Effector memory CD4-positive, alpha-beta T cell (primary cell): ENCODE measurements at places on chromosomes 2 and 18.

GRCh38 chr18:46274266-46274665, 170.1 kb downstream of the HAUS1 start:
- no peak for DNase-seq

- no peak for DNase-seq
These were observed 104.7 kb upstream of the NOSTRIN start for GRCh38 chr2:168697668-168698121.

DNA sequence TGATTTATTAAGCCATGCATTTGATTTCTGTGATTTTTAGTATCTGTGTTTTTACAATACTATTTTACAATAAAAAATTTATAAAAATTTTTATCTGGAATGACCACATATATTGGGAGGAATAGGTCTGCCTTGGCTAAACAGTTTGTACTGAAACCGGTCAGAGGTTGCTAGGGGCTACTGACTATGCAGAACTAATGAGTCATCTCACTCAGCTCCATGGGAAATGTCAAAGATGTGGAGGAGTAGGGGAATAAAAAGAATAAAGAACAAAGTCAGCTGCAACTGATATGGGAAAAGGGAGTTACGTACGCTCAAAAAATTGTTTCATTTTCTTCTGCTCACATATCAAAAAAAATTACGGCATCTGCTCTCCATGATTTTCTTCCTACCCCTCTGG, 8.6 kb upstream of the TMEM163 start:
- no peak for DNase-seq

DNA sequence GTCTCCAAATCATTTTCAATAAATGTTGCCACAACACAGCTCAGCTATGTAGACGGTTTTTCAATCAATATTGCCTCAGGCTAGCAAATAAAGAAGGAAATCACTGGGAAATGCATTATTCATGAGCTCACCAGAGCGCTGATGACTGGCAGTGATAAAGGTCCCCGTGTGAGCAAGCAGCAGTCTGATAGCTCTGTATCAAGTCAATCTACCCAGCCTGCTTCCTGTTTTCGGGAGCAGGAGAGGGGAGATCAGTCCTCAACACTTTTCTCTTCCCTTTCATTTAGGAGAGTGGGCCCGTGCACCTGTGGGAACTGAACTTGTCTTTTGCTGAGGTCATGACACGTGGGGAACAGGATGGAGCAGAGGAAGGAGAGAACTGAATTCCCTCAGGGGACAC, 253.9 kb upstream of the SIX2 start:
- no peak for DNase-seq
